ENCODE measurements at places on chromosomes 4 and X. TPM values are rescaled to one million over a fixed set of nuclear protein-coding genes. Genes with fewer than 3 reads are reported as not detected.

SCML2 gene
- total RNA-seq, result 3.4 TPM

RHOH gene
- total RNA-seq, result not detected

FAM241A gene
- 0.19 TPM for total RNA-seq

- DNase-seq, result no peak
Observed at GRCh38 chr4:15488658-15489470, 19.2 kb downstream of the CC2D2A start.

DNA sequence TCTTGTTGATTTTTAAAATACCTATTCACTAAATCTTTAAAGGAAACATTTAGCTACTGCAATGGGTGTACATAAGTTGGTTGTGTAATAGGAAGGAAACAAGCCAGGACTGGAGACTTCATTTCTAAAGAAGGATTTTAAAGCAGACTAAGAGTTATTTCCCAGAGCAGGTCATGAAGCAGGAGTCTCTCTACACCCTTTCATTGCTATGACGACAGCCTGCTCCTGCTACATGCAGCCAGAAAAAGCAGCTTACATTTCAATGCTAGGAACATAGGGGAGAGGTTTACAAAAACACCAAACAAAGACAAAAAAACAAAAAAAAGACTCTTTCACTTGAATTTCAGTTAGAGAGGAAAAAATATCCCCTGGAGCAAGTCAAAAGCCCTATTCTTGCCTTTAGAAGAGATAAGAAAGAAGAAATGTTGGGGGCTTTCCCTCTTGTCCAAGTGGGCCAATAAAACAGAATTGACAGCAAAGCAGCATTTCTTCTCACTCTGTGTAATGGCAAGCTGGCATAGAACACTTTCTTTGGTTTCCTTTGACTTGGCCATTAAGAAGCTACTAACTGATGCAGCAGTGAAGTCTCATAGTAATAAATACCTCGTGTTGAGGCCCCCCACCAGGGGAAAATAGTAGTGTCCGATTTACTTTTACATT is 3.4 kb downstream of the SPARCL1 start:
- no peak for DNase-seq

MAGEA2B gene
- not detected for total RNA-seq

ADH1C gene
- total RNA-seq, result not detected

DNA sequence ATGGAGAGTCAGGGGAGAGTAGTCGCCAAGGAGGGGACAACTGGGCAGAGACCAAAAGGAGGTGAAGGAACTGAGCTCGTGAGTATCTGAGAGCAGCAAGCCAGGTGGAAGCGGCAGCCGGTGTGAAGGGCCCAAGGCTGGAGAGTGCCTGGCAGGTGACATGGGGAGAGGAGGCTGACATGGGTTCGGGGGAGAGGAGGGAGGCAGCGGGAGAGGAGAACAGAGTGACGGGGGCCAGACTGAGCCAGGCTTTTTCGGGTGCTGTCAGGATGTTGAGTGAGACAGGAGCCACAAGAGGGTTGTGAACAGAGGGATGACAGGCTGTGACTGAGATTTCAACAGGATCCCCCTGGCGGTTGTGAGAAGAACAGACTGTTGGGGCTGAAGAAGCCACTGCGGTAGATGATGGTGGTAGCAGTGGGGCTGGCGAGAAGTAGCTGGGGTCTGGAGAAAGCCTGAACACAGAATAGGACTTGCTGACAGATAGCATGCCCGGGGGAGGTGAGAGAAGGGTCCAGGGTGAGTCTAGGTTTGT is 5.7 kb downstream of the ELK1 start:
- no peak for DNase-seq

HSPA4L gene
- total RNA-seq, result 2.5 TPM

ADRA2C gene
- 0.32 TPM for total RNA-seq

DNA sequence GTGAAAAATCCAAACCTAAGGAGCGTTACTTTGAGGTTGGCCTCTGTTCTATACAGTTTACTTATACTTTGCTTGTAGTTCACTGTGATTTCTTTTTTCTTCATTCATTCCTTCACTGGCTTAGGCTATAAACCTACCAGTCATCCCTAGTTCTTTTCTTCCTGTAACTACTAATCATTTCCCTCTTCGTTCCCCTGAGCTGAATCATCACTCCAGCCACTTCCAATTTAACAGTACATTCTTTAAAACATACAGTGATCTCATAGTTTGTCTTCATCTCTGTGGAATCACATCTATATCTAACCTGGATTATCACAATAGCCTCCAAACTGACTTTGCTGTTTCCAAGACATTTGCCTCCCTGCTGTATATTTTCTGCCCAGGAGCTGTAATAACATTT is 25.2 kb upstream of the NPFFR2 start:
- DNase-seq, result no peak

- no peak for DNase-seq
Observed at GRCh38 chr4:110119880-110120279, 78.5 kb downstream of the ELOVL6 start.

DNA sequence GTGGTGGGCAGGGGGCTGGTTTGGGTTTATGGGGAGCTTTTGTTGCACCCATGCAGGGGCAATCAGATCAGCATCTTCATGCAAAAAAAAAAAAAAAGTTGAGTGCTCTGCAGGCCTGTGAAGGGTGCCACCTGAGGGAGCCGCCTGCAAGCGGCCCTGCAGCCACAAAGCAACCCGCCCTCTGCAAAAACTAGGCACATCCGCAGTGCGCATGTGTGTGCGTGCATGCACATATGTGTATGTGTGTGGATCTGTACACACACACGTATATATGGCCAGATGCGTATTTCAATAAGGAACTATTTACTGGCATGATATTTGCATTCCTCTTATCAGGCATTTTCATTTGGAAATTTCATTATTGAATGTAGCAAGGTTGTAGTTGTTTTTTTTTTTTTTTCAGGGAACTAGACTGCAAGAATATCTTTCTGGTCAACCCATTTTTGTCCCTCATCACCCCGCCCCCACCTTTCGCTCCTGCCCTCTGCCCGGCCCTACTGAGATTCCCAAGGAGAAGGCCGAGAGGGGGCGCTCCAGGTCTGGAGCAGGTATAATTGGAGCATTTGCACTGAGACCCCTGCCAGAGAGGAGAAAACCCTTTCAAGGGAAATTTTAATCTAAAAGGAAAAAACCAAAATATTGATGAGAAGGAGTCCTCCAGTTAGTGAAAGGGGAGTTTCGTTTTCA is 18.1 kb downstream of the CCNQ start:
- no peak for DNase-seq

DNA sequence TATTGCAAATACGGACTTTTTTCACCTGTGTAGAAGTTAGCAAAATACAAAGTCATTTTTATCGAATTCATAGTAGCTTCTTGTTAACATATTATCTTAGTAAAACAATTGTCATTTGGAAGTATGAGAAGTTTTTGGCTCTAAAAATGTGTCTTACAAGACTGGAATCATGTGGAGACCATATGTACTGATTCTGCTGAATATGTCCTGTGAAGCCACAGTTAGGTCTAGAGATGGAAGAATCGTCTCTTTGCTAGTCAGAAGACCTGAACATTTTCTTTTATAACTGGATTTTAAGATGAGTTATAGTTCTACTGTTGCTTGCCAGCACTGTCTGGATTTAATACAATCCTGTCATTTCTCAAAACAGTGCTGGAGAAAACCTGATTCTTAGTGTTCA is 29.0 kb downstream of the TMEM165 start:
- DNase-seq, result no peak

- DNase-seq, result no peak
Observed at GRCh38 chrX:46626566-46626965, 53.0 kb downstream of the CHST7 start.

- DNase-seq, result no peak
Observed at GRCh38 chr4:153466949-153467896, 1.1 kb downstream of the TMEM131L start.

DNA sequence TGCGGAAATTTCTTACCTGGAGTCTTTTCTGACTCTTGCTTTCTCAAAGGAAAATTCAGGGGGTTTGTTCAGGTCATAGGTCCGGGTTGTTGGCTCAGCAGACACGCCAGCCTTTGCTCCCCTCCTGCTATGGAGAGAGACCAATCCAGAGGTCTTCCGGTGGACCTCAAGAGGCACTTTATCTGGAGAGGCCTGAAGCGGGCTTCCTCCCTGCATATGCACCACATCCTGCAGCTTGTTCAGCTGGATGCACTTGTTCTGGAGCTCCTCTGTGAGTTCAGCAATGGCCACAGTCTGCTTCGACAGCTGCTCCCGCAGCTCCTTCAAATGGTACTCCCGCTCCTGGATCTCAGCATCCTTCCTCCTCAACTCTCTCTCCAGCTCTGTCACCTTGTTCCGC is 10.5 kb downstream of the PRKG2 start:
- DNase-seq, result no peak

DNA sequence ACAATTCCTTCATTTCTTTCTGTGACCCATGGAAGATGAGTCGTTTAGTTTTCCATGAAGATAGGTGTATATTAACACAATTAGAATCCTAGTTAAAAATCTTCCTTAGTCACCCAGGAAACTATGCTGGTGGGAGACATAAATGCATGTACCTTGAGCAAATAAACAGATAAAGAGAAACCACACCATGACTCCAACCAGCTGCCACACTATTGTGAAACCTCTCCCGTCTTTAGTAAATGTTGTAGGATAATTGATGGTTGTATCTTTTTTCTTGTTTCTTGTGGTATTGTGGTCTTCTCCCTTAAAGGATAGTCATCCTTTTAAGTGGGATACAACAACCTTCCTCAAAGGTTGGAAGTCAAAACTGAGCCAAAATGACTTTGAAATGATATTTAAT is 103.8 kb upstream of the LEF1 start:
- no peak for DNase-seq

- no peak for DNase-seq
Observed at GRCh38 chr4:138609943-138610350, 367.8 kb upstream of the SLC7A11 start.

AFF2 gene
- total RNA-seq, result 0.89 TPM

- DNase-seq, result no peak
Observed at GRCh38 chrX:46328133-46328532, 217.1 kb downstream of the ZNF674 start.

DNA sequence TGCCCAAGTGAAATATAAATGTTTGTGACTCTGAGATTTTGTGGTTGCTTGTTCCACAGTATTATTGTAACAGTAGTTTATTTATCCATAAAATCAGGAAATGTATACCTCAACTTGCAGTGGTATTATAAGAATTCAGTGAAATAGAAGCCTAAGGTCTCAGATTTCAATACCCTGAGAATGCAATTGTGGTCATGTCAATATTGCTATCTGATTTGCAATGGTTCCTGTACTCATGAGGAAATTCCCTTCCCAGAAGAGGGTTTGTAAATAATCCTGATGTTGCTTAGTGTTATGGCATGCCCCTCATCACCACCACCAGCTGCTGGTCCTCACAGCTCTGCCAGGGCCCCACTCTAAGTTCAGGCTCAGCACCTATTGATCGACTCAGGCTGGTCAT is 67.8 kb downstream of the SLC34A2 start:
- no peak for DNase-seq

DNA sequence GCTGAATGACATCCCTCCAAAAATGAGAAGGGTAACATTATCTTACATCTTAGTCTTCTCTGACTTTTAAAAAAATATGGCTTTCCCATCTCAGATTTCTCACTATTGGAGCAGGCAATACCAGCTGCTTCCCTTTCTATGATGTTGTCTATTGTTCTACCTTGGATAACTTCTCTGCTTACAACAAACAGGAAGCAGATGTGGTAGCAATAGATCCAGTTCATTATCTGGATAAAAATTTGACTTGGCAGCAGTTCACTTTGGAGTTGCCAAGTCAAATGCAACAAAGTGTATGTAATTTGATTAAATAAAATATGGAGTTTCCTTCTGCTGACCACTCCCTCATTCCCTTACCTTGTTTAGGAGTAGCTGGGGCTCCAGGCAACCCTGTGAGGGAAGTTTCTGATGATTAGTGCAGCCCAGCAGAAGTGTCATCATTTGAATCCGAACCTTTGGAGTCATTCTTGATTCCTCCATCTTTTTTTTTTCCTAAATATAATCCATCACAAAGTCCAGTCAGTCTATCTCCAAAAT is 72.0 kb upstream of the GPRIN3 start:
- no peak for DNase-seq

RTL3 gene
- not detected for total RNA-seq

GRCh38 chrX:9522378-9523155 is 57.7 kb downstream of the TBL1X start:
- DNase-seq, result no peak
